Nephron progenitor cell (in vitro differentiated cells): ENCODE measurements at places on chromosomes 6 and 20.

GRCh38 chr6:170388113-170388512, 81.6 kb downstream of the FAM120B start:
- no peak for DNase-seq

DNA sequence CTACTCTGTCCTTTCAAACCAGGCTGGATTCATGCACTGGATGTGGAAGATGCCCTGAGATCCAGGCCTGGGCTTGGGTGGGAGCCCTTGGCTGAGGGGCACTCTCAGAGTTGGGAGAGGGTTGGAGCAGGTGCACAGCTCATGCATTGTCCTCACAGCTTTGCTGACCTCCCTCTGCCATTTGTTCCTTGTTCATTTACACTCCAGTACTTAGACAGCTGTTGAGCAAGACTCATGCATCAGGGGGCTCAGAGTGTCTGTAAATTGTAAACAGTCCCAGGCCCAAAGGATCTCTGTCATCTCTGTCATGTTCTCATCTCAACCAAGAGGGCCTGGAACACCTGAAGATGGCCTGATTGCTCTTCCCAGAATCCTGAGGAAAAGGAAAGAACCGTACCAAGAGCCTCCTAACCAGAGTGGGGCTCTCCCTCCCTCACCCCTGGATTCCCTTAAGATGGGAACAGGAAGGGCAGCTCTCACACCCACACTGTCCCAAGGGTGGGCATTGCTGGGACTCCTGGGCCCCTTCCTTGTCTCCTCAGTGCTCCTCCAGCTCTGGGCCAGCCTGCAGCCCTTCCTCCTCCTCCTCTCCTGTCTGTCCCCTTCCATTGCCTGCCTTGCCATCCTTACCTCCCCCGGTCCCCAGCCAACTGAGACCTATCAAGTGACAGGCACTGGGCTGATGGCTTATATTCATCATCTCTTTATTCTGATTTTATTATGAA, 132.9 kb downstream of the FOXO3 start:
- no peak for DNase-seq

DNA sequence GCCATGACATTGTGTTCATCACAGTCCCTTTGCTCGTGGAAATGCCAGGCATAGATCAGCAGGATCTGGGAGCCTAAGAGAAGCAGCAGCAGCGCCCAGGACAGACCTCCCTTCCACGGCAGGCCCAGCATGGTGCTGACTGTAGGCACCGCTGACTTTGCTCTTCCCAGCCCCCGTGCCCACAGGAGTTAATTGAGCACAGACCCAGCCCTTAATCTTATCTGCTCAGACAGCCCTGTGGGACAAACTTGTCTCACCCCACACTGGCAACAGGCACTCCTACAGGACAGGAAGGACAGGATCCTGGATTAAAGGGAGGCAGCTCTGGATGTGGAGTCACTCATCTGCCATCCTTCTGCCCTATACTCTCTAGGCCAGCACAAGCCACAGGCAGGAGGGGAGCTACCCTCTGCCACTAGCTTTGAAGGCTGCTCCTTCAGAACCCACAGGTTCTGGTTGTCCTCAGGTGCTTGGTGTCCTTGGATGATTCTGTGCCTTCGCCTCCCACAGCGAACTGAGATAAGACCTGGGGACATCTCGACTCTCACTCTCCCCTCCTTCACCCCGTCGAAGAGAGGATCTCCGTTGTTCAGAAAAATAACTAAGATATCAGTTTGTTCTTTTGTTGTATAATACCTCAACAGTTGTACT, at the start of gene CST9L:
TSS of gene CST9L (minus strand) at position 165 of the 651 bp plus-strand sequence. CDS start at position 131, 34 bp downstream.
- peak; percentile 8 for DNase-seq

DNA sequence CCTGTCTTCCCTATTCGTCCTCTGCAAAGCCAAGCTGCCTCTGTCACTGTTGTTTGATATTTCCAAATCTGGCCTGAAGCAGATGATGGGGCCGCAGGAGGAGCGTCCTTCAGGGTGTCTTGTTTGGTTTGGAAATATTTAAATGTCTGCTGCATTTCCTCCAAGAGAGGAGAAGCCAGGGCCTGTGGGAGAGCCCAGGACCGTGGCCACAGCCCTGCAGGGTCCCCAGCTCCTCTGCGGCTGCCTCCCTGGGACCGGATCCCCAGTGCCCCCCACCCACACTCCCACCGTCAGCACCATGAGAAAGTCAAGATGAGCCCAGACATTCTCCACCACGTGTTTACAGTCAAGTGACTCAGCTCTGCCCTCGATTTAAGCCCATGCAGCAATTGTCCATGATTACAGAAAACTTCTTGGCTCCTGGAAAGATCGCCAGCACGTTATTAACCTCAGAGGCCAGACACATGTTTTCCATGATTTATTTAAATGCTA, 18.2 kb downstream of the FOXF2 start:
- DNase-seq: no peak

DNA sequence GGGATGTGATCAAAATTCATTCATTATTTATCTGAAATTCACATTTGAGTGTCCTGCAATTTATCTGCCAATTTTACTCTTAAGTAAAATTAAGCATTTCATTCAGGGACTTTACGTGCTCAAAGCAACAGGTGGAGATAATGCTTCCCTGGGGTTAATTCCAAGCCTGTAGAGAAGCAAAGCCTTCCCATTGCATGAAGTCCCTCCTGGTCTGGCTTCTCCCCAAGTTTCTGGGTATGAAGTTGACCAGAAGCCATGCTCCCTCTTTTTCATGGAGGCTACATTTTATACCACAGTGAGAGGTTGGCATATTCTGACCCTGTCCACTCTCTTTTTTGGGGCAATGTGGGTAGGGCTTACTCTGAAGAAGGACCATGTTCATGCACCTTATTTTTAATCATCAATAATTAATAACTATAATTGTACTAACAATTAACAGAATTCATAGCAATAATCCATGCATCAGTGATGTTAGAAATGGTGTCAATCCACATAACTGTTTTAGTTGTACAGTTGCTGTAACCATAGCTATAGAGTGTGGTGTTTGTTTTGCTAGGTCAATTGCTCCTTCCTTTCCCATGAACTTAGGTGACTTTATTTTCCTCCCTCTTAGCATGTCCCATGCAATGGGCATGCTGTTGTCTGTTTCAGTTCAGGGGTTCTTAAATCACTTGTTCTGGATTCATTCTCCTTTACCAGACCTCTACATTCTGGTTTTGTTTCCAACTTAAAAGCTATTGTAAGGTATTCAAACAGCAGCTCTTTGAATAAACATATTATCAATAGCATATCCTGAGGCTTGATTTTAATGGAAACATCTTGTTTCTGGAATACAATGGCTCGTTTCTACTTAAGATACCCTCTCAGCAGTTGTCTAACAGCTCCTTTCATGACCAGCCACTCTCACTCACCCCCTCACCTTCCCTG, 1.5 kb downstream of the LAMA4 start:
- no peak for DNase-seq

- DNase-seq: no peak
Measured at GRCh38 chr6:141653590-141653989, 479.1 kb upstream of the GJE1 start.

DNA sequence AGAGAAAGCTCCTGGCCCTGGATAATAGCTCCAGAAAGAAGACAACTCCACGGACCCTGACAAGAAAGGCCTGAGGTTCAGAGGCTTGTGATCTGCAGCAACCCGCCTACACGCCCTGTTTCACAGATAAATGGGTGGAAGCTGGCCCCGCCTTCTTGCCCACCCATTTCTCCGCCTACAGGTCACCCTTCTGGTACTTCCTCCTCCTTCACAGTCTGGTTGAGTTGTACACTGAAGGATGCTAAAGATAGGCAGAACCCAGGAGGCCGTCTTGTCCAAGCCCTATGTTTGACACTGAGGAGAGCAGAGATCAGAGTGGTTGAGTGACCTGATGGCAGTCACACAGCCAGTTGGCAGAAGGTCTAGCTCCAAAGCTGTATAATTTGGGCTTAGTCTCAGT, 34.2 kb upstream of the MDGA1 start:
- no peak for DNase-seq

- DNase-seq: no peak
Measured at GRCh38 chr6:38799529-38800184, 84.5 kb downstream of the DNAH8 start.

DNA sequence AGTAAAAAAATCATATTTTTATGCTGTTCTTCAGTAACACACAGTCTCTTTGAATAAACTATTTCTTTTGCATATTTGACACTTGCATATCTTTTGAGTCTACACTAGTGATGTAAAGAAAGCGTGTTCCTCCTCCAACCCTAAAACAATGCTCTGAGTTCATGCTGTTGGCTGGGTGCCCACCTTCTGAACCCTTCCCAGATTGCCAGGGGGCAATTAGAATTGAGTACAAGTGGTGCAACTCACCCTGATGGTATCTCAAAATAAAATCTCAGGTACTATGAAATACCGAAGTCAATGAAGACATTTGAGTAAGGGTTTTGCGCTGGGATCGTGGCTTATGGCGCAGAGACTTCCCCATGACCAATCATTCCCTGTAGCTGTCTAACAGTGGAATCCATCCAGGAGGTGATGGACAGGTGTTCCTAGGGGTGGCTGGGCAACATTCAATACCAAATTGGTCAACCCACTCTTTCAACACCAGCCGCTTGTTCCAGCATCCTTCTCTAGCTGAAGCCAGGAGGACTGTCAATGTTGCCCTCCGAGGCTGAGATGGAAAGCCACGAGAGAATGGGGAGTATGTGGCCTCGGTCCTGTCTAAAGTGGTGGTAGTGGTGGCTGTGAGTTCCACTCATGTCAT, 94.4 kb upstream of the ZNFX1 start:
- no peak for DNase-seq

- no peak for DNase-seq
Measured at GRCh38 chr6:157330831-157331230, 7.5 kb upstream of the TMEM242 start.

- no peak for DNase-seq
Measured at GRCh38 chr20:25258828-25259227, 10.9 kb downstream of the PYGB start.

DNA sequence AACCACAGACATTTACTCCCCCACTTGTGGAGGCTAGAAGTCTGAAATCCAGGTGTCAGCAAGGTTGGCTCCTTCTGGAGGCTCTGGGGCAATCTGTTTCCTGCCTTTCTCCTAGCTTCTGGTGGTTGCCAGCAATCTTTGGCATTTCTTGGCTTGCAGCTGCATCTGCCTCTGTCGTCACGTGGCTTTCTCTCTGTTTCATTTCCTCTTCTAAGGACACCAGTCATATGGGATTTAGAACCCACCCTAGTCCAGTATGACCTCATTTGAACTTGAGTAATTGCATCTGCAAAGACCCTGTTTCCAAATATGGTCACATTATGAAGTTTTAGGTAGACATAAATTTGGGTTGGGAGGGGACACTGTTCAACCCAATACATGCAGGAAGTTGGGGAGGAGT, 56.2 kb upstream of the EPB41L1 start:
- DNase-seq: no peak

DNA sequence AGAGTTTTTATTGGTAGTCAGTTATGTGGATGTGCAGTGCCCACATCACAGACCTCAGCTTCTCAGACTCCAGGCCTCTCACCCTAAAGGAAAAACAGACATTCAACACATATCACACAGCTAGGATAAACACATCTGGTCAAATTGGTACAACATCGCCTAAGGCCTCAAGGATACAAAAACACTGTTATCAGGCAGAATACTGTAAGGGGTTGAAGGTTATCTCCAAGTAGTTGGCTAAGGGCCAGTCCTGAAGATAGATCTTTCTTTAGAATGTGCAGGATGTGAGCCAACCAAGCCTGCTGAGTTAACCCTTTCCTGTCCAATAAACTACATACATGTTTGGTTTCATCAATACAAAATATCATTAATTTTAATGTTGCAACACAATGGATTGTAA, 308.4 kb upstream of the GJE1 start:
- DNase-seq: no peak

DNA sequence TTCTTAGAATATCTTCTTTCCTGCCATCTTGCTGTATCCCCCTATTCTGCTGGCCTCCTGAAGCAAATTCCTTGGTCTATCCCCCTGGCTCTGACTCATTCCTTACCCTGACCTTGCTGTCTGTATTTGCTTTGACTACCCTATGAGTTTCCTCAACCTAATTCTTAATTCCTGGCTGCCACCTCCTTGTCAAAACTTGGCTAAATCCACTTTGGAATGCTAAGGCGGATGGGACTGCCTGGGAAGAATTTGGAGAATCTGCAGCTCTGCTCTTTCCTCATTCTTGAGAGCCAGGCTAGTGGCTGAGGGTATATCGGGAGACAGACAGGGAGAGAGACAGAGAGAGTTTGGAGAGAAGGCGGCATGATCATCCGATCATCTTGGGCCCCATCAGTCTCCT, 24.4 kb downstream of the CAP2 start:
- no peak for DNase-seq

- no peak for DNase-seq
Measured at GRCh38 chr6:42507195-42507594, 55.5 kb upstream of the TRERF1 start.

DNA sequence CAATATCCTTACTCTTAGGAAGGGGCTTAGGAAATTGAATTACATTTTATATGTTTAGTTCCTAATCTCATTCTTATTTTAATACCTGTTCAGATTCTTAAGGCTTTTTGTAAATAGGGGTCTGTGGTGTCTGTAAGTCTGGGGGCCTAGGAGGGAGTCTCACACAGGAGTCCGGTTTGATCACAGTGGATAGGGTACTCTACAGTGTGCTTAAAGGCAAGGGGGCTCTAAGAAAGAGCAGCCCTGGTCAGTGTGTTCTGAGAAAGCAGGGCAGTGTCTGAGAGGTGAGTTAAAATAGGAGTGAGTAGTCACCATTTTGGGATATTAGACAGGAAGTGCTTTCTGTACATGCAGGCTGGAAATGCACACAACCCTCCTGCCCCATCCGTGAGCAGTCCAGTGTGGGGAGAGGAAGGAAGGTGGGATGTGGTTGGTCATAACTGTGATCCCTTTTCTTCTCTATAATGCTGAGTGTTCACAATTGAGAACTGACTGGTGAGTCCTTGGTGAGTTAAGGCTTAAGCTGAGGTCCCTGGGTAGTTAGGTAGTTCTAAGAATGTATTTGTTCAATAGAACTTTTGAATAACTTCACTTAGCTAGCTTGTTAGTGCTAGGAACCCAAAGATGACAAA, 50.0 kb downstream of the CDKAL1 start:
- no peak for DNase-seq

- DNase-seq: no peak
Measured at GRCh38 chr6:139011980-139012379, 16.6 kb upstream of the ABRACL start.

DNA sequence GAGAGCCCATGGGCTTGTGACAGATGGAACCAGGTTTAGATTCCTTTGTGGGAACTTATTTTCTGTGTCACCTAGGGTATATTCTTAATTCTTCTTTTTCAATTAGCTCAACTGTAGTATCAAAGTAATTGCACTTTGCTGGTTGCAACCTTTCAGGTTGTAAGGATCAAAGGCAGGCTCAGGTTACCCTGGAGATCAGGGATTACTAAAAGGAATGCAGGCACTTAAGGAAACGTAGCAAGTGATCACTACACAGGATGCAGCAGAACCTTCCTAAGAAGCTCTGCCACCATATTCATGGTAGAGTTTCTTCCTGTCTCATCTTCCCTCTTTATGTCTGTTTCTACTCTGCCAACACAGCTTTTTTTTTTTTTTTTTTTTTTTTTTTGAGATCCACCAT, 133.2 kb upstream of the JAG1 start:
- DNase-seq: no peak

GRCh38 chr20:25077610-25078169, 4.3 kb downstream of the VSX1 start:
- peak; percentile 41 for DNase-seq

GRCh38 chr20:34268145-34268544, 26.9 kb downstream of the ASIP start:
- DNase-seq: no peak
